ENCODE measurements at places on chromosomes 3 and 15.

GRCh38 chr15:51085764-51086163 is 8.9 kb downstream of the TNFAIP8L3 start:
- no peak for DNase-seq

- peak; percentile 60 for DNase-seq
Observed at GRCh38 chr15:73927003-73927475, 777 bp downstream of the LOXL1 start.

GRCh38 chr3:177571944-177572315 is 374.6 kb upstream of the TBL1XR1 start:
- no peak for DNase-seq

GRCh38 chr3:131193641-131194238 is 167.1 kb downstream of the NEK11 start:
- no peak for DNase-seq

DNA sequence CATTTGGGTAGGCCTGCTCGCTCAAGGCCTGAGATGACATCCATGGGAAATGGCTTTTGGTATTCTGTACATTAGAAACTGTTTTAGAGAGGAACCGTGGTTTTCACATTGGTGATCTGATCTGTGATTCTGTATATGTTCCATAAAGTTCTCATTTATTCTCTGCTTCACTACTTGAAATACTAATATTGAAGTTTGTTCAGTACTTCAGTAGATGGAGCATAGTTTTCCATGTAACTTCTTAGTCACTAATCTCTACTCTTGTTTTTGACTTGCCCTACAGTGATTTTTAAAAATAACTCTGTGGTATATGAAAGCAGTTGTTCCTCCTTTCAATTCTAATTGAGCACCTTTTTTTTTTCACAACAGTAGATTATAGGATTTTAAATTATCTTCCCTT is 66.5 kb downstream of the MBNL1 start:
- DNase-seq, result no peak

- DNase-seq, result no peak
Observed at GRCh38 chr15:26848498-26848897, 18.4 kb upstream of the GABRA5 start.

GRCh38 chr3:40332684-40333083 is 23.2 kb downstream of the EIF1B start:
- DNase-seq, result no peak

- no peak for DNase-seq
Observed at GRCh38 chr15:39427705-39428104, 153.2 kb upstream of the THBS1 start.

GRCh38 chr3:153614140-153614539 is 452.1 kb downstream of the RAP2B start:
- DNase-seq, result no peak

- no peak for DNase-seq
Observed at GRCh38 chr3:140972833-140973232, 31.2 kb downstream of the SLC25A36 start.

All from stimulated activated CD8-positive, alpha-beta memory T cell treated with anti-CD3 and anti-CD28 coated beads, Interleukin-4, amount 100 ng/mL, for 48 hours (primary cell).